Caki2 (cell line): ENCODE measurements at places on chromosomes 1 and 21. TPM values are rescaled to one million over a fixed set of nuclear protein-coding genes. Genes with fewer than 3 reads are reported as not detected.

Gene OR10Z1
- not detected in 2 replicates for total RNA-seq

GRCh38 chr1:85451236-85451830 lies 13.6 kb downstream of the DDAH1 start:
- no peak for DNase-seq

DNA sequence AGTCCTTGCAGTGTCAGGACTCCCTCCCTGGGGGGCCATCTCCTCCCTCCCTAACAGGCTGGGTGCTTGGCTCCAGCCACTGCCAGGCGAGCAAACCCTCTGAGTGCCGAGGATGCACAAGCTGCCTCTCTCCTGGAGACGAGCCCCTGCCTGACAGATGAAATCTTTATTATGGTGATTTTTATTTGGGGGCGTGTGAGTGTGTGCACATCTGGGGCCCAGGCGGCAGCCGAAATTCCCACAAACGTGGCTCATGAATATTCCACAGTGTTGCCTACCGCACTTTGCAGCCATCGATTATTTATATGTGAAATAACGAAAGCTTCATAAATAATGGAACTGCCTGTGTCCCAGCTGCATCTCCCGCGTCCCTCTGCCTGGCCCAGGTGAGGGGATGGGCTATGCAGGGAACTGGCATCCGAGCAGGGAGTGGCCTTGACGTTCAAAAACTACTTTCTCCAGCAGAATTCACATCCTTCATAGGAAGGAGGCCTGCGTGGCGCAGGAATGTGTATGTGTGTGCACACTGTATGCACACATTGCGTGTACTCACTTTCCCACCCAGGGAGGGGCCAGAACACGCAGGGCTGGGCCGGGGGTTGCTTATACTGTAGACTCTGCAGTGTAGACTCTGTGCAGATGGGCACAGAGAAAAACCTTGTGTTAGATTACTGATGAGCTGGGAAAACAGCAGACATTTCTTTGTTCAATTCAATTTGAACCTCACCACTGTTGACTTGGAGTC lies 73.1 kb downstream of the UBIAD1 start:
- no peak for DNase-seq

DNA sequence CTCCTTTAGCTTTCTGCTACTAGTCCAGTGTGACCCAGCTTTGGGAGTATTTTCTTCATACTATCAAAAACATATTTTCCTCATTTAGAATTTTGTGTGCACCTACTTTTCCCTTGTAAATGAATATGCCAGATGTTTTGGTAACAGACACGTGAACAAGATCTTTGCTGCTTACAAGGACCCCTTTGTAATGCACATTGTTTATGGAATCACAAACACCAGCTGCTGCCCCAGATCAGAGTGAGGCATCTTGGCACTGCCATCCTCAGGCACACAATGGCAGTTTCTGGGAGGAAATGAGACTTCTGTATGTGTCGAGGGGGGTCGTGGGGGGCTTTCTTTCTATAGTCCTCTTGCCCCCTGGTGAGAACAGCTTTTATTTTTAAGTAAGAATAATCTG lies 115.7 kb downstream of the RGL1 start:
- DNase-seq, result no peak

DNA sequence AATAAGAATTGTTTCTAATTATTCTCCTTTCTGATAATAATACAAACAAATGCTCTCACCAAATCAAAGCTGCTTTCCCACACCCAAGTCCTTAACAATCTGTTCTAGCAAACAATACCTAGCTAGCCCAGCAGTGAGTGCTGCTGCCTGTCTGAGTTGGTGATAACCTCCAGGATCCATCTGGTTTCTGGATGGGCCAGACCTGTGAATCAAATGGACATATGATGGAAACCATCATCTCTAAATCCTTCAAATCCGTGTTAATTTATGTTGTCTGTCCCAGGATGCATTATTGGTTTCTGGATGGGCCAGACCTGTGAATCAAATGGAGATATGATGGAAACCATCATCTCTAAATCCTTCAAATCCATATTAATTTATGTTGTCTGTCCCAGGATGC lies 1230.0 kb downstream of the AMY1C start:
- no peak for DNase-seq

GRCh38 chr1:177897281-177897997 lies 72.4 kb downstream of the SEC16B start:
- no peak for DNase-seq

DNA sequence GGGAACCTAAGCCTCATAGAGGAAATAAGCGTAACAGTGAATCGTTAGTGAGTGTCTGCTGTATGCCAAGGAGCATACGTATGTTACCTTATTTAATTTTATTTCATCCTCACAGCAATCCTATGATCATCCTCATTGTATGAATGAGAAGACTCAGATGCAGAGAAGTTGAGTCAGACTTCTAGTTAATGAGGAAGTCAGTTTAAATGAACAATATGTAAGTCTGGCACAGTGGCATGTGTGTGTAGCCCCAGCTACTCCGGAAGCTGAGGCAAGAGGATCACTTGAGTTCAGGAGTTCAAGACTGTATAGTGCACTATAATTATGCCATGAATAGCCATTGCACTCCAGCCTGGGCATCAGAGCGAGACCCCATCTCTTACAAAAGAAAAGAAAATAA lies 148.0 kb downstream of the ZZZ3 start:
- DNase-seq, result no peak

DNA sequence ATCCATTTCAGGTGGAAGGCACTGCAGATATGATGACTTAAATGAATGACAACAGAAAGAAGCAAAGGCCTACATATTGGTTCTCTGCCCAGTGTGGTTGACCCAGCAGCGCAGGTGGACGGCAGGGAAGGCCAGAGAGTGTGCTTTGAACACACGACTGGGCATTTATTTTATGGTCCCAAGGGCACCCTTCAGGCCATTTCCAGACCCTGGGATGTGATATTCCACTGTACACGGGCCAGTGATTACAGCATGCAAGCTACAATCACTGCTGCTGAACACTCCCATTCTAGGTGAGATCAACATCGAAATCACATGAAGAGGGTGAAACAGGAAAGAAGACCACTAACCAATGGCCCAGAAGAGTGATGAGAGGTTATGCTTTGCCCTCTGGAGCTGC lies 33.8 kb downstream of the PCNX2 start:
- peak; percentile 46 for DNase-seq

Gene GRIK3
- not detected in 2 replicates for total RNA-seq

DNA sequence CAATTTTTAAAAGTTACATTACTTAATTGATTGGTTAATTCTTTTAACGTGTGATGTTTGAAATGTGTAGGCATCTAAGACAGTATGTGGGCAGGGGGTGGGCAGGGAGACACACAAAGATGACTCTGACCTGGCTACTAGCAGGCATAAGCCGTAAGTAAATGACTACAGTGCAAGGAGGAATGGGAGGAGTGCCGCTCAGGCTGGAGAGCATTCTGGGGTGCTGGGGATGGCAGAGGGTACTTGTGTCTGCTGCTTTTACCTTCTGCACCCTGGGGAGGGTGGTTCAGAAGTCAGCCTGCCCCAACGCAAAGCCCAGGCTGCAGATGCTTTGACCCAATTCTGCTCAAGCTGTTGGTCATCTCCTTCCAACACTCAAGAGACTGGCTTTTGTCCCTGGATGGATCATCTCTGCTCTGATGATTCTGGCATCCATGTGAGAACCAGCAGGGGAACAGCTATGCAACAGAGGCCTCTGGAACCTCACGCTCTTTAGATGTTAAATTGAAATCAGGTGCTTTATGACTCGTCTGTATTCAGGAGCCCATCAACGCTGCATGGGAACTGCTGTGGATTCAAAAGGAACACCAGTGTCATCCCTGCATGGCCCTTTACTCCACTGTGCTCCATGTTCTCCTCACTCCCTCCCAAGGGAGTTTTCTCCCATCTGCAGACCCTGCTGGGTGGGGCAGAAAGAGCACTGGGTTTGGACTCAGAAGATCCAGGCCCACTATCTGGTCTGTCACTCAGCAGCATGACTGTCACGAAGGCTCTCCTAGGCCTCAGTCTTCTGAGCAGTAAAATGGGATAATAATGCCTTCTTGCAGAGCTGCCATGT lies 78.8 kb downstream of the FAM78B start:
- DNase-seq, result no peak

DNA sequence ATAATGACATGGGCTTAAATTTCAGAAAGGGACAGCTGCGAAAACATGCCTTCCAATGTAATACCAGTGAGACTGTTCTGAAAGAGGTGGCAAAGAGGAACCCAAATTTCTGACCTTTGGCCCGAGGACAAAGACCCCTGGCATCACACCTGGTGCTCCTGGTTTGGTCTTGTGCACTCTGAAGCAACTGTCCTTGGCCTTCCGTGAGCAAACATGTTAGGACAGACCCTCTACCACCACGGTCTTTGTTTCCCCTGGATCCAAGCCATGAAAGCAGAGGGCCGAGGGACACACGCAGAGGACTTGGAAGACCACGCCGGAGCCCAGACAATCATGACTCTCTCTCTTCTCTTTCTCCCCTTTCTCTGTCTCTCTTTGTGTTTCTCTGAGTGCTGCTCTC lies 6.0 kb downstream of the REG4 start:
- DNase-seq, result no peak

DNA sequence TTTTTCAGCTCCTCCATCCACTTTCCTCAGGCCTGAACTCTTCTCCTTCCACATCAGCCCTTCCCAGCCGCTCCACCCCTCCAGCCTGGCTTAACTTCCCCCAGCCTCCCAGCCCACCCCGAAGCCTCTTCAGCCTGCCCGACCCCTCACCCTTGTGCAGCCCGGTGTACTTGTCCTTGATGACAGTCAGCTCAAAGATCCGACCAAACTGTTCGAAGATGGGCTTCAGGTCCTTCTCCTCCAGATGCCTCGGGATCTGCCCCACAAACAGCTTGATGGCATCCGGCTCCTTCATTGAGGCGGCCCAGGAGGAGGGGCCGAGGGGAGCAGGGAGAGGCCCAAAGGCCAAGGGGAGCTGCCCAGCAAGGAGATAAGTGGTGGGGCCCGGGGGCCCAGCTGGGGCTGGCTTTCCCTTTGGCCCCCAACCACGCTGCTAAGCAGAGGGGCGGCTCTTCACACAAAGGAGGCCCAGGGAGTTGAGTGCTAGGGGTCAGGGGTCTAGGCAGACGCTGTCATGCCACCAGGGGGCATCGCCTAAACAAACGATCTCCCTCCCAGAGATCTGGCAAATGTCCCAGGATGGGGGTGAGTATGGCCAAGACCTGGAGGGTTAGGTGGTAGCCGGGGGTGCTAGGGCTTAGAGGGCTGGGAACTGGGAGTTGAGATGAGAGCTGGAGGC lies 738 bp downstream of the CELF3 start:
- no peak for DNase-seq

Gene ITPKB
- 0.07 and 0.43 TPM in 2 replicates for total RNA-seq

Gene CDK18
- total RNA-seq, result 4.5 and 17.4 TPM in 2 replicates

DNA sequence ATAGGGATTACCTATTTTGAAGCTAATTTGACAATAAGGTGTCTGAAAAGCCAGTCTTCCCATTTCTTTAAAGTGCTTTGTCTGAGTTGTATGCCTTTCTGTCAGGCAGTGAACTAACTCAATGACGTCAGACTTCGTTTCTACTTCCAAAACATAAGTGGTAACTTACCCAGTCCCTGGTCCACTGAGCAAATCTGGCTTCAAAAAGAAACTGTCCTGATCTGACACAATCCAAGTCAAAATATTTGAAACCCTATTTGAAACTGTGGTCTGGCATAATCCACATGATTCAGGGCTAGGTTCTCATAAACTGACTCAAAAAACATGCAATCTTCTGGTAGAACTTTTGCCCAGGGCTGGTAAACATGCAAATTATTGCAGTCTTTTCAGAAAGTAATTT lies 34.0 kb downstream of the DIRAS3 start:
- DNase-seq, result no peak

- no peak for DNase-seq
Observed at GRCh38 chr1:233251201-233251720, 44.3 kb downstream of the PCNX2 start.

DNA sequence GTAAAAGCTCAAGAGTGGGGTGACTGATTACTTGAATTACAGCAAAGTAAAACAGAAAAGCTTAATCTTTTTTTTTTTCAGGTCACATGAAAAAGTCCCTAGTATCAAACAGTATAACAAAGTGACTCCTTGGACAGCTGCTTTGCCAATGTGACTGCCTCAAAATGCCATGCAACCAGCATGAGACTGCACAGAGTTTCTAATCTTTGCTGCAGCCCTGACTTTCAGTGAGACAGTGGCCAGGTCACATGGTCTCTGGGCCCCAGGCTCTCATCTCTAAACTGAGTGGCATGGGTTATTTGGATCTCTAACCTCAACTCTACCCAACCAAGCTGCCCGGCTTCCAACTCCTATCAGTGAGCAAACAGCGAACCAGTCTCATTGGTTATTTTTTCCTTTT lies 169.0 kb downstream of the VAV3 start:
- no peak for DNase-seq

Gene GUCA2A
- total RNA-seq, result not detected in 2 replicates

DNA sequence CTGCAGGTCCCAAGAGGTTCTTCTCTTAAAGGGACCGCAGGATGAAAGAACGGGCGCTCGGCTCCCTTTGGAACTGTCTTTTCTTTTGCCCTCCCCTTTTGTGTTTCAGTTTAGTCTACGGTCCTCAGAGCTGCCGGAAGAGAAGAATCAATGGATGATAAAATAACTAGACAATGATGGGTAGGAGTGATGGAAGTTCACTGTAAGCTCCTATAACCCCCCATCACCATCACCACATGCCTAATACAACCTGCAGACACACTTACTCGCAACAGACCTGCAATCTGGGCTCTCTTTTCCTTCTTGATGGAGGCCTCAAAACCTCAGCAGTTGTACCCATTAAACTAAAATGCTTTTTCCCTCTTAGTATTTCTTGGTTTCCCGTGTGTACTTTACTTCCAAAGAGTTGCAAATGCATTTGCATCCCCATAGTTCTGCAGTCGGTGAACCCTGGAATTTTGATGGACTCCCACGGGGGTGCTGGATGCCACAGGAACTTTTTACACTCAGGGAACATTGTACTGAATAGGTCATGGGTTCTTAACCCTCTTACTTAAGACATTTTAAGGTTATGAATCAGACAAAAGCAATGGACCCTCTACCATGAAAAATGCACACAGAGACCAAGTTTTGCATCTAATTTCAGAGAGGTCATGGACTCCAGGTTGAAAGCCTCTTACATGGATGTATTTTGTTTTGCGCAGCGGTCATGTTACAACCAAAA lies 633 bp upstream of the RFX5 start:
- no peak for DNase-seq

- DNase-seq, result no peak
Observed at GRCh38 chr1:40553017-40553416, 21.6 kb downstream of the ZNF684 start.

Gene DHCR24
- total RNA-seq, result 275 and 305 TPM in 2 replicates

Gene IKBKE
- 21.0 and 24.6 TPM in 2 replicates for total RNA-seq

DNA sequence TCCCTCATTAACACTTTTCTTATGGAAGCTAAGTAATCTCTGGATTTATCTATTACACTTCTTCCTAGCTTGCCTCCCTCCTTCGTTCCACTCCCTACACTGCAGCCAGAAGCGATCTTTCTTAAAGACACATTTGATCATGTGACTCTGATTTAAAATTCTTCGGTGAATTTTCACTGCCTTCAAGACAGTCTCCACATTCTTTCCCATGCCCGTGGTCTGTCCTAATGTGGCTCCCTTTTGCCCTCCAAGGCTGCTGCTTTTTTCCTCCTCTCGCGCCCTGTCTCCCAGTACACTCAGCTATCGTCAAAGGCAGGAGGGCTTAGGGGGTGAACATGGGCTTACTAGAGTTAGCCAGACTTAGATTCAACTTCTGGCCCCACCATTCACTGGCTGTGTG lies 64.4 kb downstream of the SDCCAG8 start:
- no peak for DNase-seq
